ENCODE measurements at places on chromosomes 2 and 18. TPM values are rescaled to one million over a fixed set of nuclear protein-coding genes. Genes with fewer than 3 reads are reported as not detected.

- no peak for DNase-seq
Observed at GRCh38 chr2:29253-29652, 17.1 kb downstream of the FAM110C start.

Gene NEB
- 140 TPM for total RNA-seq

DNA sequence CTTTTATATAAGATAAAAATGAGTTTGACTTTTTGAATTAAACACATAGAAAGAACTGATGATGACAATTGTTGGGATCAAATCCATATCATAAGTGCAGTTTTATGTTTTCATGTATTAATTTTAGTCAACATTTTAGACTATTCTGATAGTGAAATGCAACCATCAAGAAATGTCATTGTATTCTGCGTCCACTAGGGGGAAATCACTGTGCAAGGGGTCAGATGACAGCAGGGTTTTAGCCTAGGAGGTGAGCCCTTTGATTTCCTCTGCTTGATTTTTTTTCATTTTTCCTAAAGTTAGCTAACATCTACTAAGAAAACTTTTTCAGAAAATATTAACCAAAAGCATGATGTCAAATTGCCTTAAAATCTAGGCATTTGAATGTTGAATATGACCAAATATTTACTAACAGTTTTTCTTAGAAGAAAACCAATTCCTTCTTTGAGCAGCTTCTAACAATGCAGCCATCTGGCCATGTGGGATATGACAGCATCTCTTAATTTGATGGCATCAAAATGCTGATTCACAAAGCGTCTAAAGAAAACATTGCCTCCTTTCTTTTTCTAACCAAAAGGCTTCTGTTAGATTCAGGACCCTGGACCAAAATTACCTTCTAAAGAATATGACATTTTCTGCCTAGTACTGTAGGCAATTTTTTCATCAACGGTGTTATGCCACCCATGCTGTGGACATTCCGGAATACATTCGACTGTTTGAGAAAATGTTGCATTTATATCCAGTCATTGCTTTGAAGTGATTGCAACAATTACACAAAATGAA lies 141.5 kb downstream of the SPHKAP start:
- DNase-seq, result no peak

DNA sequence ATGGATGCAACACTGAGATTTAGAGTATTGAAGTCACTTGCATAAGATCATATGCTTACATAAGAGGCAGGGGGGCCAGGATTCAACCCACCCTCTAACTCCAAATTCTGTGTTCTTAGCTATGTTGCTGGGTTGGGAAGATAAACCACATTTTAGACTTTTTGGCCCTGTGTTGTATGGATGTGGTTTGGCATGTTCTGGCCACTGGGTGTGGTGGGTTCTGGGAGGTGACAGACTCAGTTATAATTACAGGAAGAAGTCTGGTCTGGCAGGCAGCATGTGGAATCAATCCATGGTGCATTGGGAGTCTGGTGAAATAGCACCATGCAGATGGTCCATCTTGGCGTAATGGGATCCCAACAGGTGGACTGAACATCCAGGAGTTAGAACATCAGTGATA lies 138.9 kb downstream of the LTBP1 start:
- DNase-seq, result no peak

GRCh38 chr2:190964170-190964795 lies 49.7 kb downstream of the STAT1 start:
- DNase-seq, result no peak

Data from mucosa of gallbladder (tissue), 1 donor.